Left renal pelvis (tissue), 4 donors: ENCODE measurements at places on chromosomes 2 and 18. TPM values are rescaled to one million over a fixed set of nuclear protein-coding genes. Genes with fewer than 3 reads are reported as not detected.

- no peak for DNase-seq
Measured at GRCh38 chr2:9085353-9085752, 81.9 kb upstream of the MBOAT2 start.

Gene UGT1A5
- not detected for polyA plus RNA-seq

- DNase-seq, result no peak
Measured at GRCh38 chr2:222982010-222982908, 69.7 kb upstream of the KCNE4 start.

Gene STPG4
- not detected for polyA plus RNA-seq

- DNase-seq, result no peak
Measured at GRCh38 chr2:111194835-111195621, 74.3 kb downstream of the BCL2L11 start.

Gene KCNJ3
- 8.5 TPM for polyA plus RNA-seq

DNA sequence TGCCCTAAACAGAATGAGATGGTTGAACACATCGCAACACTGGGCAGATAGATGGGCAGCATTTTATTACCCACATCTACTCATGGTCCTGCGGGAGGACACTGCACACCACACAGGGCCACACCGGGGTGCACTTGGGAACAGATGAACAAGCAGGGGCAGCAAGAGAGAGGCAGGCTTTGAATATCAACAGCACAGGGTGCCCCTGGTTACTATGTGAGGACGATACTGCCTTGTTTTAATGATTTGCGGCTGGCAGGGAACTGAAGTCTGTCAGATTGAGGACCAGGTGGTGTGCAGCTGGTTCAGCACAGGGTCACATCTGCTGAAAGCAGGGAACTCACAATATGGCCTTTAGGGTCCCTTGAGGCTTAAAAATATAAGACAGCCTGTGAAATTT lies 195.7 kb downstream of the PIEZO2 start:
- DNase-seq, result no peak

- no peak for DNase-seq
Measured at GRCh38 chr18:75141166-75141565, 67.8 kb downstream of the PTGR3 start.

GRCh38 chr2:54321047-54321446 lies 65.0 kb upstream of the TSPYL6 start:
- DNase-seq, result no peak

- DNase-seq, result no peak
Measured at GRCh38 chr2:21024198-21024597, 19.7 kb downstream of the APOB start.

- no peak for DNase-seq
Measured at GRCh38 chr2:23579674-23580073, 194.7 kb downstream of the KLHL29 start.

Gene NT5DC4
- polyA plus RNA-seq, result 1.2 TPM

GRCh38 chr2:1181893-1182292 lies 231.2 kb downstream of the SNTG2 start:
- no peak for DNase-seq

- no peak for DNase-seq
Measured at GRCh38 chr18:44520981-44521667, 159.6 kb upstream of the SETBP1 start.

GRCh38 chr2:102331311-102331980 lies 20.1 kb downstream of the IL1RL1 start:
- no peak for DNase-seq

Gene ZNF516
- 39.9 TPM for polyA plus RNA-seq

Gene CCBE1
- polyA plus RNA-seq, result 36.2 TPM

Gene PID1
- 4.1 TPM for polyA plus RNA-seq

Gene RASGRP3
- 21.8 TPM for polyA plus RNA-seq

- no peak for DNase-seq
Measured at GRCh38 chr18:25732862-25733261, 357.6 kb downstream of the SS18 start.

DNA sequence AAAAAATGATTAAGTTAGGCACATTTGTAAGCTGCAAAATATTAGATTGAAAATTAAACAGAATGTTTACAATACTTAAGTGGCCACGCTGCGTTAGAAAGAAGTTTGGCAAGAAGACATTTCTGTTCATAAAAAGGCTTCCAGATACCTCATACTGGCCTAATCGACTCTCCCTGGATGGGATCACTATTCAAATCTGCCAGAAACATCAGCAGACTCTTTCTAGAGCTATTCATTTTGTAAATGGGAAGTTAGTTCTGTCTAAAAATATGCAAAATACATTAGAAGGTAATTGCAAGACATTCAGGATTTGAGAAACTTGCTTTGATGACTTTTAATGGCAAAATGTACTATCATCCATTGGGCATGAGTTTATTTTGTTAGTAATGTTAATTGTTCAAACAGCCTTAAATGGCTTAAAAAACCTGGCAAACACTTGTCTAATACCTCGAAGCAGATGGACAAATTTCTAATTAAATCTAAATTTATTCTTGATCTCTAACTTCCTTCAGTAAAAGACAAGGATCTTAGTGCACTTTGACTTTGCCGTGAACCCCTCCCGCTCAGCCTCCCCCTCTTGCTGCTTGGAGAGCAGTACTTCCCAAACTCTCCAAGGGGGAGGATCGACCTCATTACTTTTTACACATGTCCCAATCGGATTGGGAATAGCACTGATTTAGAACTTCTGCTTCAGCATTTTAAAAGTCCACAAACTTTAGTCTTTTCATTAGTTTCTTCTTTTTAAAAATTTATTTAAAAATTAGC lies 103.5 kb downstream of the SMIM21 start:
- DNase-seq, result no peak

Gene CFAP65
- polyA plus RNA-seq, result 0.27 TPM

- DNase-seq, result no peak
Measured at GRCh38 chr2:63981702-63982103, 37.5 kb downstream of the VPS54 start.

DNA sequence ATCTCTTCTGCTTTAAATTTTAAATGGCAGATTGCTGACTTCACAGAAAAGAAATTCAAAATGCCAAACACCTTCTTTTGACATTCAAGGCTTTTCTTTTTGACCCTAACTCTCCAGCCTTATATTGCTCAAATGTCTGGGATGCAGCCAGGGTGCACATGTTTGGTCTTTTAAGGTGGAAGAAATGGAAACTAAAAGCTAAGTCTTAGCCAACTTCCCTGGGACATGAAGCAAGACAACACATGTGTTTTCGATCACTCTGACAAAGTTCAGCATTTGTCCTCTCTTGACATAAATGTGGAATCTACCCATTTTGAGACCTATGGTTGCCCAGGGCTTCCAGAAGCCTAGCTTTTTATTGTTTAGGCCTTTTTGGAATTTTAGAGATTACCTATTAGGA lies 161.6 kb downstream of the RDH14 start:
- DNase-seq, result no peak

DNA sequence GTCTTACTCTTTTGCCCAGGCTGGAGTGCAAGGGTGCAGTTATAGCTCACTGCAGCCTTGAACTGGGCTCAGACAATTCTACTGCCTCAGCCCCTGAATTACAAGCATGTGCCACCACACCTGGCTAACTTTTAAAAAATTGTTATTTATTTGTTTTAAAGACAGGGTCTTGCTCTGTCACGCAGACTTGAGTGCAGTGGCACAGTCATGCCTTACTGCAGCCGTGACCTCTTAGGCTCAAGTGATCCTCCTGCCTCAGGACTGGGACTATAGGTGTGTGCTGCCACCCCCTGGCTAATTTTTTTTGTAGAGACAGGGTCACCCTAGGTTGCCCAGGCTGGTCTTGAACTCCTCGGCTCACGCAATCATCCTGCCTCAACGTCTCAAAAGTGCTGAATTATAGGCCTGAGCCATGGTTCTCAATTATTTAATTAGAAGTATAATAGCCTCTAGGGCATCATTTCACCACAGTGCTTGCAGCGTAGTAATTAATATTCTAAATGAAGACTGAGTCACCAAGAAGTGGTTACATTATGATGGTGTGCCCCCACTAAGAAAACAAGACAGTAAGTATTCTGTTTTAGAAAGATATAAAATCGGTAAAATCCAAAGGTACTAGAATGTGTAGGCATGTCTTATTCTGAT lies 69.6 kb downstream of the EML4 start:
- no peak for DNase-seq

DNA sequence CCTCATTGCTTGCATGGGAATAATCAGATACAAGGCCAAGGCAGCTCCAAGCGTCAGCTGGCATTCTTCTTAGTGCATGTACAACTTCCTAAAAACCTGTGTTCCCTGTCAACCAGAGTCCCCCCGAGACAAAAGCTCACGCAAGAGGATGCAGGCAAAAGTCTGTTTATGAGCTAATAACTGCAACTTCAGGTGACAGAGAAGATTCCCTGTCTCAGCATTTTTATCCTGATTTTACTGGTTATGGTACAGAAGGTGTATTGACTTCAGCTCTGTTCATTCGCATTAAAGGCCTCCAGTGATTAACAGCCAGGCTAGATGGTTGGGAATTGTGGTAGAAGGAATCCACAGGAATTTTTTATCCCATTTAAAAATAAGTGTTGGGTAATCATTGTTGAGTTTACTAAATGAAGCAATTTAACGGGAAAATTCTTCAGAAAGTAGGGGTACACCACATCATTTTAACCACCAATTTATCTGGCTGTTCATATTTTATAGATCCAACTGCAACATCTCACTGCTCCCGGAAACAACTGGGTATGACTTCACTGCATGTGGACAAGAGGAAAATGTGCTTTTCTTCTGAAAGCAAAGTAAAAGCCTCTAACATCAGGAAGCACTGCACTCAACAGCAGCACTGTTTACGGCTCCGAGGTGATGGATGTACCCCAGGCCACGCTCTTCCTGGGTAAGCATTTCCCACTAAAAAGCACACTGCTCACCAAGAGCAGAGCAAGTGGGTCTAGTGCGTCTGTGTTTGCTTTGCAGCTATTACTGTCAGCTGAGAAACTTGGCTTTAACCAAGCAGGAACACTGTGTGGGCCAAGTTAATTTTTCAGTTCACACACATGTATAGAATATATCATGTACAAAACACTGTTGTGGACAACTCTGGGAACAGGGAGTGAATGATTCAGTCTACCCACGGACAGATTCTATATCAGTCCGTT lies 31.9 kb downstream of the CCBE1 start:
- no peak for DNase-seq

Gene GTF3C2
- polyA plus RNA-seq, result 50.5 TPM

- peak; percentile 53 for DNase-seq
Measured at GRCh38 chr2:234823877-234824376, 127.9 kb upstream of the SH3BP4 start.

Gene PARD6G
- 30.7 TPM for polyA plus RNA-seq

Gene SCN9A
- 2.9 TPM for polyA plus RNA-seq

DNA sequence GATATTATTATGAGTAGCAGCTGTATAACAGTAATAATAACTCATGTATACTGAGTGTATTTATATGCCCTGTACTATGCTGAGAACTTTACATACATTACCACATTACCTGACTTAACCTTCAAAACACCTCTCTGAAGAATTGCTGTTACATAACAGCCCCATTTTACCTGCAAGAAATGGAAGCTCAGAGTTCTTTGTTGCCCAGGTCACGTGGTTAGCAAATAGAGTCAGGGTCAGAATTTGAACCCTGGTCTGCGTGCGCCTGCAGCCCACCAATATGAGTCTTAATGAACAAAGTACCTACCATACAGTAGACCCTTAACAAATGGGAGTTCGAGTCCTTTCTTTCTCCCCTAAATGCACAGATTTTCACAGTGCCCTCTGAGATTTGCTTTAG lies 101.9 kb downstream of the MCFD2 start:
- DNase-seq, result no peak

DNA sequence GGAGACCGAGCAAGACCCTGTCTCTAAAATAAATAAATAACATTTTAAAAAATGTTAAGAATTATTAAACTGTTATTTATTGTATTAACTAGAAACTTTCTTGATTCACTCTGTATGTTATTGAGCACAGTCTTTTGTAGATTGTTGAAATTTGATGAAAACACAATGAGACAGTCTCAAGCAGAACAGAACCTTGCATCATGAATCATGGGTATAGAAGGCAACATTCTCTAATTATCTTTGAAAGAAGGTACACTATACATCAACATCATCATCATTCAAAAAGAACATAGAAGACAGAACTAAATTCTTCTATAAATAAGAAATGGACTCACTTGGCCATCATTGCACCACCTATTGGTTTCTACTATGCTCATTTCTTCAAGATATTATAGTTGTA lies 67.7 kb downstream of the SLC8A1 start:
- no peak for DNase-seq

Gene ZEB2
- polyA plus RNA-seq, result 165 TPM

Gene SCYGR4
- polyA plus RNA-seq, result not detected

GRCh38 chr18:60248336-60249330 lies 123.9 kb downstream of the MC4R start:
- no peak for DNase-seq

GRCh38 chr2:6911721-6912120 lies 5.5 kb upstream of the RNF144A start:
- no peak for DNase-seq

- DNase-seq, result peak; percentile 62
Measured at GRCh38 chr2:153478289-153479261, at the start of gene RPRM. Gene RPRM, minus strand, starts transcription at chr2:153478762. Its CDS starts 197 bp downstream, at chr2:153478565.

- DNase-seq, result no peak
Measured at GRCh38 chr18:12433829-12434540, 26.3 kb downstream of the PRELID3A start.

- DNase-seq, result no peak
Measured at GRCh38 chr2:199932312-199932855, 21.3 kb downstream of the C2orf69 start.

DNA sequence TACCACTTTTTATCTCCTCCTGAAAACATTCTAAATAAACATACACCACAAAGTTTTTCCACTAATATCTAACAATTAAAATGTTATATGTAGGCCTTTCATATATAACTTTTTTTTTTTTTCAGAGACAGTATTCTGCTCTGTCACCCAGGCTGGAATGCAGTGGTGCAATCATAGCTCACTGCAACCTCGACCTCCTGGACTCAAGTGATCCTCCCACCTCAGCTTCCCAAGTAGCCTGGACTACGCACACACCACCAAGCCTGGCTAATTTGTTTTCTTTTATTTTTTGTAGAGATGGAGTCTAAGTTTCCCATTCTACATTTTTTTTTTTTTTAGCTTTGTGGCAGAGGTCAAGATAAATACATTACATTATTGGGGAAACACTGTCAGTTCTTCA lies 1612.6 kb upstream of the NXPH2 start:
- DNase-seq, result no peak

DNA sequence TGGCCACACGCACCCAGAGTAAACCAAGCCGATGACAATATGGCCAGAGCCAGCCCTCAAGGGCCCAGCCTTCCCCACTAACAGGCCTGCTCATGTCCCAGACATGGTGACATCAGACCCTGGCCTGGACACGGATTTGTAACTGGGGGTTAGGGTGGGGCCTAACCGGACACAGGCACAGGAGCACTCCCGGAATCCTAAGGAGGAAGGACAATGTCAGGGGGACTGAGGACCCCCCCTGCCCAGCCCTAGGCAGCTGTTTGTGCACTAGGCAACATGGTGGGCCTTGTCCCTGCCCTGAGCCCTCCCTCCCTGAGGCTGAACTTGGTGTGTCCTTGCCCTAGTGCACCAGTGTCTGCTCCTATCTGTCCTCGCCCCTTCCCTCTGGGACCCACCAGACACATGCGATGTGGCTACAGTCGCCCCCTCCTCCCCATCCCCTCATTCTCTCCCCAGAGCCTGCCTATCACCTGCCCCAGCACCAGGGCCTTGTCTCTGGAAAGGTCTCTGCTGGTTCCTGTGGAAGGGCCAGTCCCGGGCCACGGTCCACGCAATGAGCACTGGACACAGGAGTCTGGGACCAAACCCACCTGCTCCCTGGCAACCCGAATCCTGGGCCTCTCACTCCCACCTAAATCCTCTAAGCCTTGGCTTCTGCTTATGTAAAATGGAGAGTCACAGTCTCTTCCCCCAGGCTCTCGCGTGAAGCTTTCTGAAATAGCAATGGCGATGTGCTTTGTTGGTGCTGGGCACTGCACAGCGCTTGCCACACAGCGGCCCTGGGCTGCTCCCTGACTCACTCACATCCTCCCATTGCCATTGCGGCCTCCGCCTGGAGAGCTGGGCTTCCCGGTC lies 76.5 kb upstream of the RAB6C start:
- no peak for DNase-seq

Gene OTOF
- 0.09 TPM for polyA plus RNA-seq
